ENCODE measurements at places on chromosomes 13 and 19.

DNA sequence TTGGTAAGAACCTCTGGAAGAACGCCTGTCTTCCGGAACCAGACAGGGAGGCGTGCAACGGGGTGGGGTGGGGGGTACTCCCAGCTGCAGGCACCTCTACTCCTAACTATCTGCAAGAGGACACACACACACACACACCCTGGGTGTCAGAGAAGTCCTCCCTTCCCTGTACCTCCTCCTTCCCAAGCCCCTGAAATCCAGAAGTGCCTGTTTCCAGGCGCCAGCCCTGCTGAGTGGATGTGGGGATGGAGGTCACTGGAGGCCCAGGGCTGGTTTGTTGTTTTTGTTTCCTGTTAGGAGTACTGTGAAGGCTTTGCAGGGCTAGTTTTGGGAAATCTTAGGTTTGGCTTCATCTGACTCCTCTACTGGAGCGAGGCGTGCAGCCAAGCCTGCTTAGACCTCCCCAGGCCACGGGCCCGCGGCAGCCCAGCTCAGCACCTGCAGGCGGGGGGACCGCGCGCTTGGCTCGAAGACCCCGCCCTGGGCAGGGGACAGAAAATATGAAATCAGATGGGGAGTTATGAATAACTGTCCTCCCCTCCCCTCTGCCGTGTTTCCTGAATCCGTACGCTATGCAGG is 36.4 kb downstream of the SOX1 start:
- DNase-seq = no peak

DNA sequence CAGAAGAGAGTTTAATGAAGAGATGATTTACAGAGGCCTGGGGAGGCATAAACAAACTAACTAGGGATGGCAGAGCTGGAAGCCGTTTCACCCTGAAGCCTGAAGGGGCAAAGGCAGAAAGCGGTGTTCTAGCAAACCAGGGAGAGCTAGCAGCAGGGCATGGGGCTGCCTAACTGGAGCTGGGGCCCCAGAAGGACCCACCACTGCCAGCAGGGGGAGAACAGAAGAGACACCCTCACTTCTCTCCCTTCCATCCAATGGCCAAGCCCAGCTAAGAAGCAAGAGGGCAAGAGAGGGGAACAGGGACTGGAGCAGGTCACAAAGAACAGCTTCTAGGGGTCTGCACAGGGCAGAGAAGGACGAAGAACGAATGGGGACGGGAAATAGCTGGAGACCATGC is 195.5 kb downstream of the KATNAL1 start:
- peak; percentile 23 for DNase-seq

- peak; percentile 97 for DNase-seq
Observed at GRCh38 chr19:1269065-1269477, at the start of gene CIRBP. TSS of gene CIRBP (plus strand) at chr19:1269332. CDS start at chr19:1270934, 1,602 bp downstream.

GRCh38 chr19:1811942-1812425 is at the start of gene ATP8B3:
TSS of gene ATP8B3 (minus strand) at chr19:1812276. CDS start at chr19:1811736, 540 bp downstream.
- DNase-seq = peak; percentile 100

GRCh38 chr13:96994017-96994857 is at the start of gene OXGR1:
TSS of gene OXGR1 (minus strand) at chr13:96994476. CDS start at chr13:96987759, 6,717 bp downstream.
- DNase-seq = no peak

DNA sequence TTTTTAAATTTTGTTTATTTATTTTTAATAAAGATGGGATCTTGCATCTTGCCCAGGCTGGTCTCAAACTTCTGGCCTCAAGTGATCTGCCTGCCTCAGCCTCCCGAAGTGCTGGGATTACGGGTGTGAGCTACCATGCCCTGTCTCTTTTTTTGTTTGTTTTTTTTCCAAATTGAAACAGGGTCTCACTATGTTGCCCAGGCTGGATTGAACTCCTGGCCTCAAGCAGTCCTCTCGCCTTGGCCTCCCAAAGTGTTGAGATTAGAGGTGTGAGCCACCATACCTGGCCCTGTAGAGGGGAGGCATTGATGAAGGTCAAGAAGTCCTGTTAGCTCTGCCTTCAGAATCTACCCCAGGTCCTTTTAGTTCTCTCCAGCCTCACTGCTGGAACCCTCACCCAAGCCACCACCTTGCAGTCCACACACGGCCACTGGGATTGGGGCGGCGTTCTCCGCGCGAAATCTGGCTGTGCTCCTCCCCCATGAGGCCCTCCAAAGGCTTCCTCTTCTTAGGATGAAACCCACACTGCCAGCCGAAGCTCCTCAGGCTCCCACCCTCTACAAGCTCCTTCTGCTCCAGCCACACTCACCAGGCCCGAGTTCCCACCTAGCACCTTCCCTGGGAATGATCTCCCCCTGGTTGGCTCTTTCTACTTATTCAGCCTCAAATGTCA is 34.9 kb downstream of the ACTN4 start:
- DNase-seq = no peak

DNA sequence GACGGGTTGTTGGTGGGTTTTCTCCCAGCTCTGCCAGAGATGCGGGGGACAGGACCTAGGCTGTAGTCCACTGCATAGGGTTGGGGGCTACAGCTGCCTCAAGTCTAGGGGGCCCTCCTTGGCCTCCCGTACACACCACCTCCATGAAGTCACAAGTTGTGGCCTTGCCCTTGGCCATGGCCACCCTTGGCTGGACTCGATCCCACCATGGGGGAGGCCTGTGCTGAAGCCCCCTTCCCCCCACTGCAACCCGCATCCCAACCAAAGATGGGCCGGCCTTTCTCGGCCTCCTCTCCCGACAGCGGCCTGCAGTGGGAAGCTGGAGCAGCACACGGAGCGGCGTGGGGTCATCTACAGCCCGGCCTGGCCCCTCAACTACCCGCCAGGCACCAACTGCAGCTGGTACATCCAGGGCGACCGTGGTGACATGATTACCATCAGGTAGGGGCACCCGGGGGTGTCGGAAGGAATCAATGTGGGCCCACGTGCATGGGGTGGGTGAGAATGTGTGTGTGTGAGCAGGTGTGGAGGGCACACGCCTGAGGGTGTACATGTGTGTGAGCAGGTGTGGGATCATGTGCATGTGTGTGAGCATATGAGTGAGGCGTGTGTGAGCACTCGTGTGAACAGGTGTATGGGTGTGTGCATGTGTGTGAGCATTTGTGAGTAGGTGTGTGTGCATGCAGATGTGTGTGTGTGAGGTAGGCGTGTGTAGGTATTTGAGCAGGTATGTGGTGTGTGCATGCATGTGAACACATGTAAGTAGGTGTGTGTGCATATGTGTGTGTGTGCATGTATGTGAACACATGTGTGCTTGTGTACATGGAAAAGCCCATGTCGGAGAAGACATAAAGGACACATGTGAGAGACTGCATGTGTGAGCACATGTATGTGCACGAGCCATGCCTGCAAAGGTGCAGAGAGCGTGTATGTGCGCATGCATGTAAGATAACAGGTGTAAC is 8.7 kb downstream of the LRP3 start:
- no peak for DNase-seq

DNA sequence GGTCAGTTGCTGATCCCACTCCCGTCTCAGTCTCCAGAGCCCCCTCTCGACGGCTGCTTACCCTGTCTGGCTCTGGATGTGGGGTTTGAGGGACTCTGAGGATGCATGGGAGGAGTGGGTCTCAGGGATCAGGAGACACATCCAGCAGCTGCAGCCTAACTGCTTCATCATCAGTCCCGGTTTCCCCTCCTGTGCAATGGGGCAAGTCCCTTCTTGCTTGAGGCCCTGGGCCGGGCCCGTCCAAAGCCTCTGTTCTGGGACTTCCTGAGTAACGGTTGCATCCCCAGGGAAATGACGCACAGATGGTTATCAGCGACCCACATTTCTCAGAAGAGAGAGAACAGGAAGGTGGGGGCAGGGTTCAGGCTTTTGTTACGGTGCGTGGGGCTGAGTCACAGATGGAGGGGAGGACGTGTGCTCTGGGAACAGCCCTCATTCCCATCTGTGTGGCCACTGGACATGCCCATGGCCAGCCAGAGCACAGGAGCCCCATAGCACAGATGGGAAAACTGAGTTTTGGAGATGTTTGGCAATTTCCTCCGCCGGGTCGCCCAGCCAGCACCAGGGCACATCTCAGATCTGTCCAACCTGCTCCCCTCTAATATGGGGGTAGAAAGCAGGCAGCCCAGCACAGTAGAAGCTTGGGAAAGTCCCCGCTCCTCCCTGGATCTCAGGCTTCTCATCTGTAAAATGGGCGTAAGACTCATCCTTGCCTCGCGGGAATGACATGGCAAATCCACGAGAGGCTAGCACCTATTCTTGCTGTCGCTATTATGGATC is 19.3 kb downstream of the GNA15 start:
- peak; percentile 83 for DNase-seq

DNA sequence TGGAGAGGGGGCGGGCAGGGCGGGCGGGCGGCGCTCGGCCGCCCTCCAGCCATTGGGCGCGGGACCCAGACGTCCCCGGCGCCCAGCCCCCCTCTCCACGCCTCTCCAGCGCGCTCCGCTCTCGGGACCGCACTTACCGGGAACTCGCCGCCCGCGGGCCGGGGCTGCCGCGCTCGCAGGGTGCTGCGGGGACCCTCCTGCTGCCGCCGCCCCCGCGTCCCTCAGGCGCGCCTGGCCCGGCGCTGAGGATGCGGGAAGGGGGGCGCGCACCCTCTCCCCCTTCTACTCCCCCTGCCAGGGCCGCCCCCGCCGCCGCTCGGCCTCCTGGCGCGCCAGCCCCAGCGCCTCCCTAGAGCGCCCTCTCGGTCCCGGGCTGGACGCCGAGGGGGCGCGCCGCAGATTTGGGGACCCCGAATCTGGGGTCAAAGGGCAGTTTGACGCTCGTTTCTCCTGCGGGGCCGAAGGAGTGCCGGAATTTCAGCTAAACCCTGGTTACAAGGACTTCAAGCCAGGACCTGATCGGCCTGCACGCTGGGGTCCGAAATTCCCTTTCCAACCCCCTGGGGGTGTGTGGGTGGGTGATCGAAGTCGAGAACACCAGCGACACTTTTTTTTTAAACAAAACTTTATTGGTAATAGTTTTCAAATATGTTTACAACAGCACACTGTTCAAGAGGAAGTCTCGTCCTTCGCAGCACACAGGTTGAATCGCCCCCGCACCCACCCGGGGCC is 696 bp upstream of the SAMD1 start:
- DNase-seq = peak; percentile 76

DNA sequence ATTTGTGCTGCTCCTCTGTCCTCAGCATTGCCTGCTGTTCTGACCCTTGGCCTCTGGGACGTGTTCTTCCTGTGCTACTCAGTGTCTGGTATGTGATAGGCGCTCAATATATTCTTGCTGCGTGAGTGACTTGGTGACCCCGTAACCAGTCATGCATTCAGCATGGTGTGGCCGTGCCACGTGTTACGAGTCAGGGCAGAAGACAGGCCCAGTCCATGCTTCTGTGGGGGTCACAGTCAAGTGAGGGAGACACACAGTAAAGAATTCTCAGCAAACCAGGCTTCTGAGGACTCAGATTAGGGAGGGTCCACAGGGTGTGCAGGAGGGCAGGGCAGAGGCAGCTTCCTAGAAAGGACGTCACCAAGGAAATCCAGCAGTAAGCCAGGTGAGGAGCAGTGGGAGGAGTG is 7.9 kb downstream of the PPP1R37 start:
- no peak for DNase-seq

DNA sequence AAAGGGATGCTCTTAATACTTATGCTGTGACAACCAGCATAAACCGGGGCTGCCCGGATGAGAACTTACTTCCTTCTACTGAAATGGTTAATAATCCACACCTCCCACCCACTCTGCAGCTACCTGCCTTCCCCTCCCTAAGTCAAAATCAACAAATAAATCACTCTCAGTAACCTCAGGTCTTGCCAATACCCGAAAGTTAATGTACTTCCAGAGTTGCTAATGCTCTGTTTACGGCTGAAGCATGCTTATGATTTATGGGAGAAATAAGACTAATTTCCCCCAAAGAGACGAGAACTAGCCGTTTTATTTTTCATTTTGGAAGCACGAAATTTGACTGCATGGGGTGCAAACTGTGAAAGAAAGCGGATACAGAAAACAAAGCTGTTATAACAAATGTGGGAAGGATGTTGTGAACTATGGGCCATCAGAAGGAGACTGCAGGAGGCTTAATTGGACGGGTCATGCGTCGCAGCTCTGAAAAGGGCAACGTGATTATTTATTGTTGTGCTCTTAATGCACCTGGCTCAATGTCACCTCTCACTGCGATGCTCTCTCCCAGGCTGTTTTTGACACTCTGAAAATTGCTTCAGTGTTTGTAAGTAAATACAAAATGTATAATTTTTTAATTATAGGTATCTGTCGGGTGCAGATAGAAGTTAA is 114.0 kb upstream of the SLC7A1 start:
- no peak for DNase-seq

GRCh38 chr13:99548448-99548847 is 47.2 kb downstream of the TM9SF2 start:
- no peak for DNase-seq

GRCh38 chr13:42656958-42657357 is 83.0 kb downstream of the TNFSF11 start:
- DNase-seq = no peak

DNA sequence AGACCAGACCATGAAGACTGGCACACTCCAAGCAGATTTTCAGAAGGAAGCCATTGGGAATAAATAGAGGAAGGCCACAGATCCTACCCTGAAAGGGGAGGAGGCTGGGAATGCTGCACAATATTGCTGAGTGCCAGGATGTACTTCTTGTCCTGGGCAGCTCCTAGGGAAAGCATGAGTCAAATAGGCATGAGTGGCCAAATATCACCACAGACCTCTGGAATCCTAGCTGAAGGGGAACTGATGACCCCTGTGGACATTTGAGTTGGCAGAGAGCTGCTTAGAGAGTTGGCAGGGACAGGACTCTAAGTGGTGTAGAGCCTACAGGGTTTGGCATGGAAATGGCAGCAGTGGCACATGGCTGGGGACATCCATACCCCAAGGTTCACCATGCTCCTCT is 234.3 kb upstream of the TRPC4 start:
- DNase-seq = no peak

DNA sequence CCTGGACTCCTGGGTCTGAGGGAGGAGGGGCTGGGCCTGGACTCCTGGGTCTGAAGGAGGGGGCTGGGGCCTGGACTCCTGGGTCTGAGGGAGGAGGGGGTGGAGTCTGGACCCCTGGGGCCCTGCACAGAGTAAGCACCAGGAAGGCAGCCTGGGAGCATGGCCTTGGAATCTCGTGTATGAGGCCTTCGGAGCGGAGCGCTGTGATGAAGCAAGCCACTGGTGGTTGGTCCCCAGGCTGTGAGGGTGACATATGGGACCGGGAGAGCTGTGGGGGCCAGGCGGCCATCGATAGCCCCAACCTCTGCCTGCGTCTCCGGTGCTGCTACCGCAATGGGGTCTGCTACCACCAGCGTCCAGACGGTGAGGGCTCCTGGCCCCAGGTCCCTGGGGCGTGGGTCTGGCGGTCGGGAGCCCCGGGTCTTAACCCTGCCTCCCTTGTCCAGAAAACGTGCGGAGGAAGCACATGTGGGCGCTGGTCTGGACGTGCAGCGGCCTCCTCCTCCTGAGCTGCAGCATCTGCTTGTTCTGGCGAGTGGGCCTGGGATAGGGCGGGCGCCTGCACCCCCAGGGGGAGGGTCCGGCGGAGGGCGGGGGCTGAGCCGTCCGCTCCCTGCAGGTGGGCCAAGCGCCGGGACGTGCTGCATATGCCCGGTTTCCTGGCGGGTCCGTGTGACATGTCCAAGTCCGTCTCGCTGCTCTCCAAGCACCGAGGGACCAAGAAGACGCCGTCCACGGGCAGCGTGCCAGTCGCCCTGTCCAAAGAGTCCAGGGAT is 918 bp downstream of the TMEM190 start:
- no peak for DNase-seq
